NCI-H2081 treated with DMSO at 0.1 percent for 48 hours (cell line): ENCODE measurements at places on chromosomes 13 and 19.

GRCh38 chr19:956766-957440, 27.2 kb upstream of the WDR18 start:
- no peak for DNase-seq

- DNase-seq = no peak
Observed at GRCh38 chr19:10450853-10451609, 30.7 kb downstream of the PDE4A start.

DNA sequence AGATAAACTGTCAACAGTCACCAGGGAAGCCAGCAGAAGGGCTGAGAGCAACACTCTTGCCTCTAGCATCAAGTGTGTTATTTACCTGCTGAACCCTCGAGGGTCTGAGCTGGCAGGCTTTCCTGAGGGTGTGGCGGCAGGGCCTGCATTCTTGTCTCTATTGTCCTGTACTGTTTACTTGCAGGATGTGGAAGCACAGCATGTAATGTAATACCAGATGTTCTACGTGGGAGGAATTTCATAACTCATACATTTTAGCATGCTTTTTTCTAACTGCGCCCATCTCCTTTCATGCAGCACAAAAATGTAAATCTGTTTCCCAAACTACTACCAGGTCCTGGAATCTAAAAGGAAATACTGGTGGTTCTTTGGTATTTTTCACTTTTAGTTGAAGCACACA, 153.1 kb downstream of the RGCC start:
- no peak for DNase-seq

GRCh38 chr13:94063096-94063495, 416.4 kb downstream of the DCT start:
- no peak for DNase-seq

DNA sequence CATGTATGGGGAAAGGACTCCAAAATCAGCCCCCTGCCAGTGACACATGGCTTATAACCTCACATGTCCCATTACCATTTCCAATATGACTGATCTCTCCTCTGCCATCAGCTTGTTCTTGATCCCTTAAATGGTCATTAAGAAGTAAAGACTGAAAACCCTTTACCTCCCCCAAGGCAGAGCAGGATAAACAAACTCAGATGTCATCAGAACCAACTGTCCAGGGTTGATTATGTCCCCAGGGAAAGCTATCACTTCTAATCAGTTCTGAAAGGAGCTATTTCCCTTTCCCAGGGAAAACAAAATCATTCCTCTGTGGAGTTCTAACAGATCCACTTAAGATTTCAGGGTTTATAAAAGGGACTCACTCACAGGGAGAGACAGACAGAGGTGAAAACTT, 350.9 kb downstream of the SUCLA2 start:
- no peak for DNase-seq

- no peak for DNase-seq
Observed at GRCh38 chr19:33458807-33459206, 62.8 kb downstream of the PEPD start.

GRCh38 chr13:28089065-28089464, 11.3 kb downstream of the FLT3 start:
- no peak for DNase-seq

GRCh38 chr13:49347650-49348385, 96.0 kb downstream of the CAB39L start:
- DNase-seq = no peak

DNA sequence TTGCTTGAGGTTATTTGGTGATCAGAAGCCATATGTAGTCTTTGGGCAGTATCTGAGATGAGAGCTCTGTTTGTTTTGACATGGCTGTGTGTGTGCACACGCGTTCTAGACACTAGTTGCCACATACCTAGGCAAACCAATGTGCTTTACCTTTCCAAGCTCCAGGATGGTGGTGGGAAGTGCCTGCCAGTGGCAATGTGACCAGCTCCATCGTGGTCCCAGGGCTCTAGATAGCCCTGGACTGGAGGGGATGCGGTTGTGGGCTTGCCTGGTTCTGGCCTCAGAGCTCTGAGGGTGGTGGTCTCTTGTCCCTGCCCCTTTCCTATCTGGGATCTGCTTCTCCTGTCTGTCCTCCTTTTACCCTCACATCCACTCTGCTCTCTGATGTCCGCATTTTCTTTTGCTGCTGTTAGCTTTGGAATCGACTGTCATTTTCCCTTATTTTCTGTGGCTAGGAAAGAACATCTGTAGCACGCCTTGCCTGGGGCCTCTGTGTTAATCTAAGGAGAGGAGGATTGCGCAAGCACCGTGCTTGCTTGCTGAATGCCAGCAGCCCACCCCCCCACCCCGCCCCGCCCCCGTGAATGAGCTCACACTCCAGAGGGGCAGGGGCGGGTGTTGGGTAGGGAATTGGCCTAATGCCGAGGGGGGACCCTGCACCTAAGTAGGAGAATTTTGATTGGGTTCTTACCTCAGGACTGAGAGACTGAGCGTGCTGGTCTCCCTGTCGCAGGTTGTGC, 89.5 kb downstream of the ARHGEF7 start:
- DNase-seq = no peak

- DNase-seq = no peak
Observed at GRCh38 chr19:14494910-14495671, 836 bp downstream of the GIPC1 start.

DNA sequence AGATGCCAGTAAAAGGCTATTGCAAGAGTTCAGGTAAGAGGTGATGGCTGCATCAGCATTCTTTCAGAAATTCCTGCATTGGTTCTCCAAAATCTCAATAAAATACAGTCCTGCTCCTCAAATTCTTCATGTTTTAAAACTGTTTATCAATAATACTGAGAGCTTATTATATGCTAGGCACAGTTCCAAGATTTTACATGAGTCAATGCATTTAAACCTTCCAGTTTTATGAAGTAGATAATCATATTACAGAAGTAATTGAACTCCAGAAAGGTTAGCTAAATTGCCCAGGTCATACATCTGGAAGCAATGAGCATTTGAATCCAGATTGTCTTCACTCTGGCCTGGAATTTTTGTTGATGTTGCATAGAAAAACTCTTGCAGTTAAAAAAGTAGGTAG, 282.9 kb upstream of the SLITRK6 start:
- no peak for DNase-seq

DNA sequence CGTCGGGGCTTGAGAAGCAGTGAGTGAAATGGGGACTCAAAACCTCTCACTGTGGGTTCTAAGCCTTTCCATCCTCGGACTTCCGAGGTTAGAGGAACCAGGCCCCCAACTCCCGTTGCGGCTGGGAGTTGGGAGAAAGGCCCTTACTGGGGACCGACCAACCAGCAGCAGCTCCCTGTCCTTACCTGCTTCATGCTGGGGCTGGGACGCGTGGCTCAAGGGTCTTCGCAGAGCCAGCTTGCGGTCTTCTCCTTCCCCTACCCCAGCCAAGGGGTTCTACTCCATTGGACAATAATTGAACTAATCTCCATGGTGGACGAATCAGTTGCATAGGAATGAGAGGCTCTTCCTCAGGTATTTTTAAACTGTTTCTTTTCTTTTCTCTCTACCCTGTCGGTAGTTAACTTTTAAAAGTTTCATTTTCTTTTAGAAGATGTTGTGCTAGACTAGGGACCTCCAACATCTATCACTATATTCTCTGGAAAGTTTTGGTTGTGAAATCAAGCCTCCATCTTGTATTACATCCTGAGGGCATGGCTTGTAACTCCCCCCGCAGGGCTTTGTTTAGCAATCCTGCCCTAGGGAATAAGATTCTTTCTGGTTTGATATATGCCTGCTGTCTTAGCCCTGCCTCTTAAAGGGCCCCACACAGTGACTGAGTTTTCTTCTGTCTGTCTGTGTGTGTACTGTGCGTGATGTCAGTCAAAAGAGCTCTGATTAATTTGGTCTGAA, 1027.1 kb upstream of the PCDH9 start:
- no peak for DNase-seq

GRCh38 chr19:35447606-35448469, at the start of gene FFAR2:
Gene FFAR2, plus strand, starts transcription at chr19:35448257. Its CDS starts 1,458 bp downstream, at chr19:35449715.
- DNase-seq = no peak

DNA sequence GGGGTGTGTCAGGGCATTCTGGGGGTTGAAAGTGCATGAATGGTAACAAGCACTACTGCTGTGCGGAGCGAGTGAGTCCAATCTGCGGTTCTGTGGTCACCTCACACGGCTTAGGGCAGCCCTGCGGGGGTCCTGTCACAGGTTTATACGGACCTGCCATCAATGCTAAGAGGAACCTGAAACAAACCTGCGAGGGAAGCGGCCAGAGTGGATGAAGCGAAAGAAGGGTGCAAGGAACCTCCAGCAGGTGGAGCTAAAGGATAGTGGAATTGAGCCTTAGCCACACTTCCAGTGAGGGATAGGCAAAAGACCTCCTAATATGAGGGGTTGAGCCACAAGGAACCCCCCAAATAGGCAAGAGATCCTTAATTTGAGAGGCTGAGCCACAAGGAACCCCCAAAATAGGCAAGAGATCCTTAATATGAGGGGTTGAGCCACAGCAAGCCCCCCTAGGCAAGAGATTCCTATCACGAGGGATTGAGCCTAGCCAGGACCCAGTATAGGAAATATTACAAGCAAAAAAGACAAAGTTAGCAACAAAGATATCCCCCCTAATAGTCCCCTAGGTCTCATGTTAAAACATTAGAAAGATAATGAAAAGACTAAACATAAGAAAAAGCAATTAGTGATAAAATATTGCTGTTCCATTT, 6.3 kb upstream of the ZNF69 start:
- DNase-seq = no peak

DNA sequence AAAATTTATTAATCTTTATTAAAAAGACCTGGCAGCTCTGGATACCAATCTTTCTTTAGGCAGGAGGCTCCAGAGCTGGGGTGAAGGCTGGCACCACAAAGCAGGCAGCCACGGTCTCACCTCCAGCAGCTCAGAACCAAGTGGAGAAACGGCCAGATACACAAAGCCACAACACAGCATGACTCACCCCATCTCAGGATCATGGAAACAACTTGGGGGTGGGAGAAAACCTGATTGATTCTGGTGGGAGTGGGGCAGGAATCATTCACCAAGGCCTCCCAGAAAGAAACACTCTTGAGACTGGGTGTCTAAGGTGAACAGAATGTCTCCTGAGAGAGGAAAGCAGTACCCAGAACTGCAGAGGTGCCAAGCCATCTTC, 64.2 kb downstream of the CRYL1 start:
- no peak for DNase-seq

DNA sequence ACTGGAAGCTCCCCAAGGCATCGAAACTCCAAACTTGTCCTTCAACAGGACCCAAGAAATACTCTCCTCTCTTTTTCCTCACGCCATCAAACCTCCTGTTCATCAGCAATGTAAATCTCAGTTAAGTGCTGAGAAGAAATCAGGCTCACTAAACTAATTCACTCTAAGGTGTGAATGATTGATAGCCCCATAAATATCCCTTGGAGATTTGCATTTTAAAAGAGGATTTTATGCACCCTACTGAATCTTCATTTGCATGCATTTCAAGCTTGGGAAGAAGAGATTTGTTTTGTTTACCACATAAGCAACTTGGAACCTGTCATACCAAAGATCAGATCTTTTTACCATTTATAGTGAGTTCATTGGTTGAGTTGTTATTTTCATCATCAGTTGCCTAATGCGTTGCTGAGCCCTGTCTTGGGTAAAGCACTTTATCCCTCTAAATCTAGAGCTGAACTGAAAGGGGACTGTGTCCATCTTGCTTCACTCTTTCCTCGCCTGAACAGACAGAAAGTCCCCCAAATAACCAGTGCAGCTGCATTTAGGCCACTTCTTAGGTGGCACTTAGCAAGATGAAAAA, 40.2 kb upstream of the GSX1 start:
- no peak for DNase-seq

DNA sequence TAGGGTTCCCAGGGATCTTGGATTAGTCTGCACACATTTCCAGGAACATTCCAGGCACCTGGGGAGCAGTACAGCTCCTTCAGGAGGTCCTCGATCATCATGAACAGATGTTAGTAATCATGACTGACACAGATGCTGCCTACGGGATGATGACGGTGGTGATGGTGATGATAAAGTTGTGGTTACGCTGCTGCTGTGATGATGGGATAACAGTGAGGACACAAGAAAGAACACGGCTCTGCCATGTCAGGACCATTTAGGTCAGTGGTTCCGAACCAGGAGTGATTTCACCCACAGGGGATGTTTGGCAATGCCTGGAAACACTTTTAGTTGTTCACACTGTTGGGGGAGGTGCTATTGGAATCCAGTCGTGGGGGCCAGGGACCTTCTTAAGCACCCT, 1193.0 kb downstream of the UQCRFS1 start:
- DNase-seq = no peak
